AG10803 (cell line): ENCODE measurements at places on chromosomes 11 and 22.

GRCh38 chr11:46332568-46333393 is 14.5 kb upstream of the DGKZ start:
- DNase-seq, result no peak

DNA sequence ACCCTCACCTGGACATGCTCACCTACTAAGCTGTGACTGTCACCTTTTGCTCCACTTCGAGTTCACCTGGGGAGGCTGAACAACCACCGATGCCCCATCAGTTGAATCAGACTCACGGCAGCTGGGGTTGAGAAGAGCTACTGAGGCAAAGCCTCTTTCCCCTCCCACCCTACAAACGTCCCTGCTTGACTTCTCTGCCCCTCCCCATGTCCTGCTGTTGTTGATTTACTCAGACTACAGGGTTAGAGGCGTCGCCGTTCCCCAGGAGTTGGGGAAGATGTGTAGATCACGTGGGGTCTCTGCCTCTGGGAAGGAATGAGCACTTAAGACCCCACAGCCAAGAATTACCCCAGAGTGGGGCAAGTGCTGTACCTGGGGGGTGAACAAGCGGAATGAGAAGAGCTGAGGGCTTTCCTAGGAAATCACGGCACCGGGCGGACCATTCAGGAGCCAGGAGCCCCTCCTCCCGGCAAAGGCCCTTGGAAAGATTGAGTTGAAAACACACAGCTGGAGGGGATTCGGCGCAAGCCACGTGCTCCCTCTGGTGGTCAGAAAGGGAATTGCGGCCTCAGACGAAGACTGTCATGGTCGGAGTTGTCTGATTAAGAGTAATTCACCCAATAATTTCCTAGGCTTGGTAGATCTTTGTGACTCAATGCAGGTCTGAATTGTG is 7.0 kb downstream of the FXYD2 start:
- peak; percentile 56 for DNase-seq

GRCh38 chr11:121669422-121669821 is 216.7 kb upstream of the SORL1-AS1 start:
- no peak for DNase-seq

DNA sequence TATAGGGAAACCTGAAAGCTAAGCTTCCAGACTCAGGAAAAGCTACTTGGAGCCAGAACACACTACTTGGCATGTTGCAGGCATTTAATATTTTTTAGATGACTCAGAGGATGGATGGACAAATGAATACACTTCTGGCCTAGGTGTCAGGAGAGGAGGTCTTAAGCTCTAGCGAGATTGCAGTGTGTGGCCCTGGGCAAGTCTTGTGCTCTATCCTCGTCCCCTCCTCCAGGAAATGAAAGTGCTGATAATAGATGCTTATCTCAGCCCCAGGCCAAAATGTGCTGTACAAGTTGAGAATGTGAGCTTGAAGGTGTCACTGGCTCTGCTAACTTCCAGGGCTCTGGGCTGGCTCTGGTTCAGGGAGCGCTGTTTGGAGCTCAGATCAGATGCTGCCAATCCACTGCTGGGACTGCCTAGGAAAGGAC is 136.3 kb downstream of the PKNOX2 start:
- DNase-seq, result peak; percentile 77

- DNase-seq, result no peak
These were observed 451.3 kb downstream of the METTL15 start for GRCh38 chr11:28559492-28559891.

GRCh38 chr22:19016081-19016766 is 80.1 kb upstream of the PRODH start:
- no peak for DNase-seq

DNA sequence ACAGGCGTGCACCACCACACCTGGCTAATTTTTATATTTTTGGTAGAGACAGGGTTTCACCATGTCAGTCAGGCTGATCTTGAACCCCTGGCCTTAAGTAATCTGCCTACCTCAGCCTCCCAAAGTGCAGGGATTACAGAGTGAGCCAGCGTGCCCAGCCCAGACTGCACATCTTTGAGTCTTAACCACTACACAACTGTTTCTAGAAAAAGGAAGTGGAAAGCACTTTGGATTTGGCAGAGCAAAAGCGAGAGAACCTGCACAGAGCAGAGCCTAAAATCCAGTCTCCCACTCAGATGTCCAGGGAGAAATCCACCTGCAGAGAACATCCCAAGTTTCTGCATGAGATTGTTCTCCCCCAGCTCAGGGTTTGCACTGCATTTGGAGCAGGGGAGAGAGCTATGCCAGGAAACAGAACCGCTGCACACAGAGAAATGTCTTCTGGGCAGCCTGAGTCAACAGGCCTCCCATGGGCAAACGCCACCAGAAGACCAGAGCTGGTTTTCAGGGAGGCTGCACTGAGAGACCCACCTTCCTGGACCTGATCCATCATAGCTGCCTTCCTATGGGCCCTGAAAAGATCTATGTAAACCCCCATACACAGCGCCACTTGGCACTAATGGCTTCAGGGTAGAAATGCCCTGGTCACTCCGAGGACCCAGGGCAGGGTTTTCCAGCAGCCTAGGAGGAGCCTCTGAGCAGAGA is 54.0 kb downstream of the RPUSD4 start:
- DNase-seq, result no peak

DNA sequence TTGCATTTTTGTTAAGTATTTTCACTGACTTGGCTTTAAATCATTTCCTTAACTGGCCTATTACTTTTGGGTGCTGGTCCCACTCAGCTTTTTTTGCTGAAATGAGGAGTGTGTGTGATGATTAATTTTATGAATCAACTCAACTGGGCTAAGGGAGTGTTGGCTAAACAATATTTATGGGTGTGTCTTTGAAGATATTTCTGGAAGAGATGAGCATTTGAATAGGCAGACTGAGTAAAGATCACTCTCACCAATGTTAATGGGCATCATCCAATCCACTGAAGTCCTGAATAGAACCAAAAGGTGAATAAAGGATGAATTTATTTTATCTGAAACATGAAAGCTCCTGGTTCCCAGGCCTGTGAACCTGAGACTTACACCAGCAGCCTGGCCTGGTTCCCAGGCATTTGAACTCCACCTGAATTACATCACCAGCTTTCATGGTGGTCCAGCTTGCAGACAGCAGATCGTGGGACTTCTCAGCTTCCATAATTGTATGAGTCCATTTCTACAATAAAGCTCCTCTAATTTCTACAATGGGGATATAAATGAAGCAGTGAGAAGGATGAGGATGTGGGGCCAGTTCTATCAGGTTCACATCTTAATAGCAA is 241.3 kb upstream of the ZC3H12C start:
- DNase-seq, result no peak
